Activated CD8-positive, alpha-beta T cell treated with anti-CD3 and anti-CD28 coated beads for 36 hours (primary cell): ENCODE measurements at places on chromosomes 4 and X. TPM values are rescaled to one million over a fixed set of nuclear protein-coding genes. Genes with fewer than 3 reads are reported as not detected.

GRCh38 chr4:186984105-186984644, 260.5 kb upstream of the FAT1 start:
- H3K4me1 ChIP-seq, result no peaks in the 10 kb centered on the region
- no peak overlapping the region for H3K27ac ChIP-seq
- no peaks in the 10 kb centered on the region for H3K27me3 ChIP-seq

DNA sequence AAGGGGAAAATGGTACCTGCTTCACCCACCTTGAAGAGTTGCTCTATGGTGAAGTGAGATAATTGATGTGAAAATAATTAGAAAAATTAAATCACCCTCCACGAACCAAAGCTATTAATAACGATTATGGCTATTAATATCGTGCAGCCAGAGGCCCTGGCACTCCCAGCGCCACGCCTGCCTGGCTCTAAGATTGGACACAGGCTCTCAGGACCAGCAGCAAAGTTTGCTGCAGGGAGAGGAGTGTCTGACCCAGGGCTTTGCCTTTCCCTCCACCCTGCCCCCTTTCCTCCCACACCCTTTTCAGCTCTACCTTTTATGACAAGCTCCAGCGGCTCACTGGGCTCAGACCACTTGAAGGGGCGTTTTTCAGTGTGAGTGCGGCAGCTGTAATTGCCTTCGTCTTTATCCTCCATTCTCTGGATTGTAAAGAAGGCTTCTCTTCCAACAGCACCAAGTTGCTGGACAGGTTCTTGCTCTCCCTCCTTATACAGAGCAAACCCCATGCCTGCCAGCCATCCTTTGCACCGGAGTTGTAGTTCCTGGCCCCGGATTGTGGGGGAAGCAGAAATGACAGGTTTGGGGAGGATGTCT, 11.5 kb downstream of the IGSF1 start:
- H3K36me3 ChIP-seq, result no peaks in the 10 kb centered on the region
- H3K27me3 ChIP-seq, result no peaks in the 10 kb centered on the region
- no peak for DNase-seq
- H3K4me3 ChIP-seq, result no peak overlapping the region
- H3K4me1 ChIP-seq, result no peaks in the 10 kb centered on the region

GRCh38 chr4:25725870-25726269, 70.2 kb downstream of the SLC34A2 start:
- no peak overlapping the region for H3K27ac ChIP-seq
- no peaks in the 10 kb centered on the region for H3K36me3 ChIP-seq
- H3K4me1 ChIP-seq, result no peaks in the 10 kb centered on the region
- no peak for DNase-seq

DNA sequence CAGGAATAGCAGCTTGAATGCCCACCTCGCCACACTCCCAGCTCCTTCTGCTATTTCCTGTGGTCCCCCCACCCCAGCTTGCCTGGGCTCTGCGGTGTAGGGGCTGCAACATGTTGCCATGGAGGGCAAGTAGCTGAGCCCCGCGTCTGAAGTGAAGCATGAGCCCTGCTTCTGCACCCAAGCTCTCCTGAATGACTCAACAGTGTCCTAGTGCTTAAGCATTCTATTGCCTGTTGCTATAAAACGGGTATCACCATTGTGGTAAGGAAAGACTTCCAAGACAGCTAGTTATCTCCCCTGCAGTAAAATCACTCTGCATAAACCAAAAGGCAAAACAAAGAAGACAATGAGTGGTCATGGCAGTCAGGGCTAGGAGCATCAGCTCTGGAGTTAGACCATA, 31.4 kb upstream of the SPATA4 start:
- no peaks in the 10 kb centered on the region for H3K4me1 ChIP-seq
- no peaks in the 10 kb centered on the region for H3K36me3 ChIP-seq
- H3K27me3 ChIP-seq, result peaks cover 7% of the 10 kb centered on the region
- no peak overlapping the region for H3K4me3 ChIP-seq
- DNase-seq, result no peak

DNA sequence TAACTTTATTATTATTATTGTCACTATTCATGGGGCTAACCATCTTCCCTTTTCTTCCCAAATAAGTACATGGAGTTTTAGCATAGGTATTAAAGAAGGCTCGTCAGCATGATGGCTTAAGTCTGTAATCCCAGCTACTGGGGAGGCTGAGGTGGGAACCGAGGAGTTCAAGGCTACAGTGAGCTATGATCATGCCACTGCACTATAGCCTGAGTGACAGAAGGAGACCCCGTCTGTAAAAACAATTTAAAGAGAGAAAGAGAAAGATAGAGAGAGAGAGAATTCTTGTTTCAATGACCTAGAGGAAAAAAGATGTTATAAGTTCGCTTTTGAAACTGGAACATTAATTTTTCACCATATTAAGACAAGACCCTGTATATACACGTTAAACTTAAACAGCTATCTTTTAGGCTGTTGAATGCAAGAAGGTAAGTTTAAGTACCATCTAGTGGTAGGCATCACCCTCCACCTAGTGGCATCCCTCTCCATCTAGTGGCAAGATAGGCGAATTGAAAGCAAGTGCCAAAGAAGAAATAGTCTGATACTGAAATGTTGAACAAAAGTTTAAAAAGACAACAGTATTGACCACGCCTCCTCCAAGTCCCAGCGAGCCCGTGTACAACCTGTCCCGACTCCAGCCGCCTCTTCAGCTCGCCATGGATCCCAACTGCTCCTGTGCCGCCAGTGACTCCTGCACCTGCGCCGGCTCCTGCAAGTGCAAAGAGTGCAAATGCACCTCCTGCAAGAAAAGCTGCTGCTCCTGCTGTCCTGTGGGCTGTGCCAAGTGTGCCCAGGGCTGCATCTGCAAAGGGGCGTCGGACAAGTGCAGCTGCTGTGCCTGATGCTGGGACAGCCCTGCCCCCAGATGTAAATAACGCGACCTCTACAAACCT, 26.0 kb upstream of the YTHDC1 start:
- DNase-seq, result peak; percentile 65
- H3K36me3 ChIP-seq, result no peaks in the 10 kb centered on the region
- no peak overlapping the region for H3K27ac ChIP-seq
- H3K27me3 ChIP-seq, result peaks cover under 1% of the 10 kb centered on the region

DNA sequence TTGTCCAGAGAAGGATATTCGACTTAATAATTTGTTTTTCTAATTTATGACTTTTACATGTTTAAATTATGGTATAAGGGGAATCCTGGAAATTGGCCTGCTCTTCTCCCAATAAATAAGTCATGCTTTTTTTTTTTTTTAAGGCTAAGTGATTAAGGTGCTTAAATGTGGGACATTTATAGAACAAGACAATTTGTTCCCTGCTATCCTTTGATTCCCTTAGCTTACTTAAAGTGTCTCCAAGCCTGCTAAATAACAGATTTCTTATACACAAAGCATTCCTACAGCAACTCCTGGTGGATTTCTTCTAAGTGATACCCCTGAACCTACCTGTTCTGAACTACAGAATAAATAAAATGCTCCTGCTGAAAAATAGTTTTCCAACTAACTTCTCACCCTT, 233.0 kb upstream of the UGT8 start:
- no peak overlapping the region for H3K4me3 ChIP-seq
- no peak overlapping the region for H3K27ac ChIP-seq
- DNase-seq, result no peak
- peaks cover 4% of the 10 kb centered on the region for H3K27me3 ChIP-seq

- no peaks in the 10 kb centered on the region for H3K36me3 ChIP-seq
- no peaks in the 10 kb centered on the region for H3K4me1 ChIP-seq
- no peak overlapping the region for H3K4me3 ChIP-seq
- DNase-seq, result no peak
- no peaks in the 10 kb centered on the region for H3K27me3 ChIP-seq
- H3K27ac ChIP-seq, result no peak overlapping the region
Measured at GRCh38 chr4:90580326-90580725, 453.1 kb downstream of the CCSER1 start.

DNA sequence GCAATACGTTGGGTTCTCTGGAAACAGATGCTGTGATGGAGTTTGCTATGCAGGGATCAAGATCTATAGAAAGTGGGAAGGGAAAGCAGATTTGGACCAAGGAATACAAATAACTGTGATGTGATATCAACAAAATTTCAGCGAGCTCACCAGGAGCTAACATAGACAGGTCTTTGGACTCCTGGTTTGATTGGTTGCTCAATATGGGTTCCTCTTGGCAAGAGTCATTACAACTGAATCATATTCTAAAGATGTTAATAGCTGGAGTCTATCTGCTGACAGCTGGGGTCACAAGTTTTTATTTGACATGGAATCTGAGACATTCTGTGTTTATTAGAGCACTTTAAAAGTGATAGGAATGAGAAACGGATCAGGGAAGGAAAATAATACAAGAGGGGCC, 637.6 kb upstream of the GNPDA2 start:
- no peaks in the 10 kb centered on the region for H3K27me3 ChIP-seq
- H3K4me3 ChIP-seq, result no peak overlapping the region
- no peaks in the 10 kb centered on the region for H3K4me1 ChIP-seq
- DNase-seq, result no peak
- no peaks in the 10 kb centered on the region for H3K36me3 ChIP-seq

- no peaks in the 10 kb centered on the region for H3K27me3 ChIP-seq
- H3K4me3 ChIP-seq, result no peak overlapping the region
- no peaks in the 10 kb centered on the region for H3K4me1 ChIP-seq
- DNase-seq, result no peak
- no peaks in the 10 kb centered on the region for H3K36me3 ChIP-seq
Measured at GRCh38 chr4:149441338-149441737, 374.3 kb downstream of the IQCM start.

GRCh38 chrX:23670528-23670927, 3.2 kb downstream of the PRDX4 start:
- peaks cover 12% of the 10 kb centered on the region for H3K36me3 ChIP-seq
- no peak overlapping the region for H3K27ac ChIP-seq

- no peaks in the 10 kb centered on the region for H3K27me3 ChIP-seq
- H3K4me3 ChIP-seq, result peak overlapping the region; percentile 67
- H3K27ac ChIP-seq, result peak overlapping the region; percentile 82
Measured at GRCh38 chrX:79139446-79139845, 5.0 kb upstream of the GPR174 start.

- no peak for DNase-seq
- H3K27me3 ChIP-seq, result peaks cover 11% of the 10 kb centered on the region
- no peak overlapping the region for H3K4me3 ChIP-seq
- no peak overlapping the region for H3K27ac ChIP-seq
- H3K36me3 ChIP-seq, result no peaks in the 10 kb centered on the region
Measured at GRCh38 chrX:50536955-50537354, 66.3 kb upstream of the DGKK start.

DNA sequence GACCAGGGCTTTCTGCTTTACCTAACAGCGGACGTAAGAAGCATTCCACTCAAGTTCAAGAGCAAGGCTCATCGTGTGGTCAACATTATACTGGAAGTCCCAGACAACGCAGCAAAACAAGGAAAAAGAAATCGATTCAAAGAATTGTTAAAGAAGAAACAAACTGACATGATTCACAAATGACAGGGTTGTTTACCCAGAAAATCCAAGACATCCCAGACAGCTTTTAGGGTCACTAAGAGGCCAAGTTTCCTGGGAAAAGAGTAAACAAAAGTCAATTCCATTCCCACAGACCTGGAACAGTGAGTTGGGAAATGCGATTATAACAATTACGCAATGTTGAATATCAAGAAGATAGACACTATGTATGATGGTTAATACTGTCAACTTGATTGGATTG, 21.5 kb upstream of the HTRA3 start:
- no peak overlapping the region for H3K27ac ChIP-seq
- H3K36me3 ChIP-seq, result no peaks in the 10 kb centered on the region
- no peak for DNase-seq

DNA sequence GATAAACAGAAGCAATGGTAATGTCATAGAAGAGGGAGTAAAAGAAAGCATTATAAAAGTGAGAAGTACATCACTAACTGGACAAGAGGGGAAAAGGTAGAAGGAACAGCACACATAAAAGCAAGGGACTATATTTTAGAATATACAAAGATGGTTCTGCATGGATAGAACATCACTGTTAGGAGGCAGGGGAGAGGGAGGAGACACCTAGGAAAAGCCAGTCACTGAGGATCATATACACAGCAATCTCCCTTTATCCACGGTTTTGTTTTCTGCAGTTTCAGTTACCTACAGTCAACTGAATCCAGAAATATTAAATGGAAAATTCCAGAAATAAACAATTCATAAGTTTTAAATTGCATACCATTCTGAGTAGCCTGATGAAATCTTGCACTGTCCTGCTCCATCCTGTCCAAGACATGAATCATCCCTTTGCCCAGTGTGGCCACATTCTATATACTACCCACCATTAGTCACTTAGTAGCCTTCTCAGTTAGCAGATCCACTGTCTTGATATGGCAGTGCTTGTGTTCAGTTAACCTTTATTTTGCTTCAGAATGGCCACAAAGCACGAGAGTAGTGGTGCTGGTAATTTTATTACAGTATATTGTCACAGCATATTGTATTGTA, 74.2 kb downstream of the PPA2 start:
- H3K36me3 ChIP-seq, result peaks cover 32% of the 10 kb centered on the region
- H3K27ac ChIP-seq, result peak overlapping the region; percentile 5
- DNase-seq, result no peak
- no peaks in the 10 kb centered on the region for H3K27me3 ChIP-seq

DNA sequence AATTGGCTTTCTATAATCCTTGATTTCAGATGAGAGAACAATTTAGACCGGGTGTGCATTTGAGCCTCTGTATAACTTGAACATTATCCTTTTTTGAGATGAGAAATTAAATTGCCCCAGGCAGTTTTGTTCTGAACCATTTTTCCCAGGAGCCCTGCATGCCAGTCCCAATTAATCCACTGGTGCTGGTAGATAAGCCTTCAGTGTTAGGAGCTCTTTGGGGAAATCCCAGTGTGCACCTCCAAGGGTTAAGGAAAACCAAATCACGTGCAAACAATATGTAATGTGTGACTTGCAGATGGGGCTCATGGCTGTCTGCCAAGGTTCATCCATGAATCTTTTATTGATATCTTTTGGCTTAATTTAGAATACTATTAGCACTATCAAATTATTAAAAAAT, 43.2 kb downstream of the KIT start:
- no peaks in the 10 kb centered on the region for H3K36me3 ChIP-seq
- H3K4me1 ChIP-seq, result no peaks in the 10 kb centered on the region
- peaks cover 1% of the 10 kb centered on the region for H3K27me3 ChIP-seq
- no peak overlapping the region for H3K27ac ChIP-seq

DNA sequence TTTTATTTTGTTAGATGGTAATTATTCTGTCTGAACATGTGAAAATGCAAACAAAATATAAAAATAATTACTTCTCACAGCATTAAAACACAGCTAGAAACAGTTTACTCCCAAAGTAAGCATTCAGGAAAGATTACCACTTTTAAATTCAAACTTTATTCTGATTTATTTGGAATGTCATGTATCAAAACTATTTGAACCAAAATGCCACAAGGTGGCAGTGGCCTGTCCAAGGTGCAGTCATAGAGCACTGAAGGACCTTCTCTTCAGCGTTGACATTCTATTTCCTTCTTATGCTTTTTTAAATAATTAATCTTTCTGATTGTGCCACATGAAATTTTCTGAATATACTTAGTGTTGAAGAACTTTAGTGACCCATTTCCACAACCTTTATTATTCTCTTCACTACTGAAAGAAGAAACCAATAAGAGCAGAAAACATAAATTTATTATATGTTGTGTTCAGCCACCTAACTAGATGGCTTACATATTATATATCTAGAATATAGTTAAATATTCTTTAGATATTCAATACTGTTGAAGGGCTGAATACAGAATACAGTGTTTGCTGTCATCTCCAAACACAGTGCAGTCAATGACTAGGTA, 283.6 kb downstream of the CFAP299 start:
- H3K4me1 ChIP-seq, result no peaks in the 10 kb centered on the region
- no peaks in the 10 kb centered on the region for H3K27me3 ChIP-seq
- peak; percentile 6 for DNase-seq
- H3K36me3 ChIP-seq, result peaks cover 2% of the 10 kb centered on the region

The NUDT10 gene
- 4.9 TPM for total RNA-seq

The GRIA3 gene
- total RNA-seq, result not detected

The TKTL2 gene
- not detected for total RNA-seq

The PHOX2B gene
- not detected for total RNA-seq

The HTR2C gene
- not detected for total RNA-seq

The FAM47B gene
- total RNA-seq, result not detected
